GM23338 (cell line): ENCODE measurements at places on chromosomes 11 and 22. TPM values are rescaled to one million over a fixed set of nuclear protein-coding genes. Genes with fewer than 3 reads are reported as not detected.

GRCh38 chr11:36313750-36314433, 17.8 kb downstream of the PRR5L start:
- no peak for DNase-seq

DNA sequence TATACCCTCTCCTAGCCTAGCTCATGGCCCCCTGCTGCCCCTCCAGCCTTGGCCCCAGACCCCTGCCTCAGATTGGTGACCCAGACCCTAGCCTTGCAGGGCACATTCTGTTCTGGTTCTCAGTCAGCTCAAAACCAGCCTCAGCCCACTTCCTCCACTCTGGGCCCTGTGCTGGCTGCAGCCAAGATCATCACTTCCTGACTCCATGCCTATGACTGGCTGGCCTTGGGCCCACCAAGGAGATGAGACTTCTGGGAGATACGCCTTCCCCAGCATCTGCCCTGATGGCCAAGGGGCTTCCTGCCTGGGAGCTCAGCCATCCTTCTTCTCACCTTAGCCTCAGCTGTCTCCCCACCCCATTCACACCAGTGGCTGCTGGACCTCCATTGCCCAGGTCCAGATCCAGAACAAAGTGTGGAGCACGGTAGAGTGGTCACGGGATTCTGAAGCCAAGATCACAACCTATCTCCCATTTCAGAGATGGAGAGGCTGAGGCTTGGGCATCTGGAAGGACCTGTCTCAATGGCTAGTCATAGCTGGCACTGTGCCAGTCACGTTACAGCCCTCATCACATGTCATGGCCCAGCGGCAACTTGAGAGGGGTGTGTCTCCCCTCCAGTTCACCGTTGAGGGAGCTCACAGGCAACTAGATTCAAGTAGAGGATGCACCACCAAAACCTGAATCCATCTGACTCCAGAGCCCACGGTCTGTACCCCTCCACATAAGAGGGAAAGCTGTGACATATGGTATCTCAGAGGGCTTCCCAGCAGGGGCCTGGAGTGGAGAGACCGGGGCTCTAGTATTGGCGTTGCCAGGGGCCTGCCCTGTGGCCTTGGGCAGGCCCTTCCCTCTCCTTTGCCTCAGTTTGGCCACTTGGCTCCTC, 43.0 kb upstream of the KLHL35 start:
- no peak for DNase-seq

GRCh38 chr11:94181943-94182342, 53.3 kb downstream of the PANX1 start:
- DNase-seq: no peak

DNA sequence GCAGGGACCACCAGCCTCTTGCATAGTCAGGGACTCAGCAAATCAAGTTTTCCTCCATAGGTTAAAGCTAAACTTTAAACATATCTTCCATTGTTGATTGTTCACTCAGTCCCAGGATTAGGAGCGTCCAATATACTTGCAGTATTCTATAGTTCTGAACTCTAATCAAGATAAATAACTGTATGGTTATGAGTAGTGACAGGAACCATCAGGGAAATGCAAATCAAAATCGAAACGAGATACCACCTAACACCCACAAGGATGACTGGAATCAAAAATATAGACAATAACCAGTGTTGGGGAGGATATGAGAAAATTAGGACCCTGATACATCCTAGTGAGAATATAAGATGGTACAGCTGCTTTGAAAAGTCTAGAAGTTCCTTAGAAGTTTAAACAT, 190.0 kb downstream of the ETS1 start:
- DNase-seq: no peak

CRY2 gene
- 5.6 and 9.5 TPM in 2 replicates for polyA plus RNA-seq
